ENCODE measurements at places on chromosomes 1 and 21. TPM values are rescaled to one million over a fixed set of nuclear protein-coding genes. Genes with fewer than 3 reads are reported as not detected.

Gene DCST2
- total RNA-seq, result 1.8 TPM

Gene CPTP
- total RNA-seq, result 21.0 TPM

Gene HSD3B1
- not detected for total RNA-seq

Gene TNNI3K
- total RNA-seq, result not detected

Gene PLEKHA6
- 65.9 TPM for total RNA-seq

Gene KCNC4
- 1.1 TPM for total RNA-seq

Gene RIT1
- total RNA-seq, result 43.1 TPM

Gene GPR52
- total RNA-seq, result 1.2 TPM

Gene AGTRAP
- total RNA-seq, result 68.4 TPM

Gene GPR157
- total RNA-seq, result 8.1 TPM

Gene KRTAP12-2
- total RNA-seq, result not detected

Gene GRHL3
- 8.9 TPM for total RNA-seq

Gene IFI44
- 7.7 TPM for total RNA-seq

Gene TRAPPC10
- 39.3 TPM for total RNA-seq

Gene LCE1A
- total RNA-seq, result not detected

Gene ERG
- total RNA-seq, result not detected

Gene APOBEC4
- total RNA-seq, result not detected

Gene RHD
- total RNA-seq, result not detected

Gene C1orf226
- total RNA-seq, result 3.1 TPM

Gene DIO1
- total RNA-seq, result not detected

Gene GON4L
- 60.1 TPM for total RNA-seq

Gene SCNM1
- total RNA-seq, result 93.0 TPM

Gene ADAMTSL4
- total RNA-seq, result 13.3 TPM

Gene IGFN1
- total RNA-seq, result 0.05 TPM

Gene FNDC10
- 5.1 TPM for total RNA-seq

Gene LCE3E
- total RNA-seq, result not detected

Gene HJV
- not detected for total RNA-seq

Measured in MCF 10A (cell line).